Cortex of kidney (tissue), 1 donor: ENCODE measurements at places on chromosomes 2 and 18.

GRCh38 chr2:70719231-70719630 is 48.8 kb downstream of the ADD2 start:
- DNase-seq = no peak

GRCh38 chr2:164205347-164205746 is 415.9 kb downstream of the GRB14 start:
- DNase-seq = no peak

DNA sequence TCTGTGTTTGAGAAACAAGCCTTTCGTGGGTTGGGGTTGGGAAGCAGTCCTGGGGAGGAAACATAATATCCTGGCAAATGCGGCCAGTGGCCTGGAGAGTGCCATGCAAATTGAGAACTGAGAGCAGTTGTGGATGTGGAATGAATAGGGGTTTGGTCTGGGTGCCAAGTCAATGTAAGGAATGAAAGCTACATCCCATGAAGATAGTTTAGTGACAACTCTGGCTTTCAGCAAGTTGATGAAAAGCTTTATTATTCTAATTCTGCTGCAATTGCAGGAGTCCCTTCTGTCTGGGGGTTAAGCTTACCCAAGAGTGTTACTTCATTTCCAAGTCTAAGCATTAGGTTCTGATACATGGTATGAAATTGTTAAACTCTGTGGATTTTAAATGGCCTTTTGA is 771.6 kb downstream of the DPP10 start:
- DNase-seq = no peak

DNA sequence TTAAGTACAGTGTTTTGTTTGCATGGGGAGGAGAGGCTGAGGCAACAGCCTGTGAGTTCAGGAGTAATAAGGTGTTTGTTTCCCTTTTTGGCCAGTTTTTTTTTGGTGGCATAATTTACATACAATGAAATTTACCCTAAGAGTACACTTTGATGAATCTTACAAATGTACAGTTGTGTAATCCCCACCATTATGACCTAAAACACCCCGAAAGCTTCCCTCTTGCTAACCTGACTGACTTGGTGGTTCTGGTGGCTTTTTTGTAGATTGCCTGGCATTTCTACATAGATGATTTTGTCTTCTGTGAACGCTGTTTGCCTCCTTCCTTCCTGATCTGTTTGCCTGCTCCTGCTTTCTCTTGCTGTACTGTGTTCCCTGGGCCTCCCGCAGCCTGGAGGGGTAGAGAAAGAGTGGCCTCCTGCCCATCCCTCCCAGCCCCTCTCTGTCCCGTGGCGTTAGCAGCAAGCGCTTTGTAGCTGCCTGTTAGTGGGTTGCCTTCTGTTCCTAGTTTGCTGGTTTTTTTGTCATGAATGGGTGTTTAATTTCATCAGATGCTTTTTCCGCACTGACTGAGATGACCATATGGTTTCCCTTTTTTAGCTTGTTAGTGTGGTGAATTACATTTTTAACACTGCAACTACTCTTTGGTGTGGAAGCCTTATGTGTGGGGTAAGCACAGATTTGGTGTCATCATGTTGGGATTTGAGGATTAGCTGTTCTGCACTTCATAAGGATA is 32.1 kb downstream of the ASAP2 start:
- DNase-seq = no peak

- no peak for DNase-seq
Observed at GRCh38 chr18:49747876-49748275, 65.5 kb downstream of the ACAA2 start.

DNA sequence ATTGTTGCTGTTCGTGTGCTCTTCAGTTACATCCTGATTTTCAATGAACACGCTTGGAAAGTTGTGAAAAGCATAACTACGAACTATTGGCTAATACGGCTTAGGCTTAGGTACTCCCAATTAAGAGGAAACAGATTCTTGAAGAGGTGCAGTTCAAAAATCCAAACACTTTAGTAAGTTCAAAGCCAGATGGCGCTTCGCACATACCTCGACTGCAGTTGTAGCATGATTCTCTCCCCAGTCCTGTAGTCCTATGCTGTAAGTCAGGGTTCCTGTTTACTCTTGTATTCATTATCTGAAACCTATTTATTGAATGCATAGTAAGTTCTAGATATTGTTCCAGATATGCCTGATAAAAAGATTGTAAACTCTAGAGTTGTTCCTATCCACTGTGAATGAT is 165.2 kb downstream of the TRIB2 start:
- DNase-seq = no peak

DNA sequence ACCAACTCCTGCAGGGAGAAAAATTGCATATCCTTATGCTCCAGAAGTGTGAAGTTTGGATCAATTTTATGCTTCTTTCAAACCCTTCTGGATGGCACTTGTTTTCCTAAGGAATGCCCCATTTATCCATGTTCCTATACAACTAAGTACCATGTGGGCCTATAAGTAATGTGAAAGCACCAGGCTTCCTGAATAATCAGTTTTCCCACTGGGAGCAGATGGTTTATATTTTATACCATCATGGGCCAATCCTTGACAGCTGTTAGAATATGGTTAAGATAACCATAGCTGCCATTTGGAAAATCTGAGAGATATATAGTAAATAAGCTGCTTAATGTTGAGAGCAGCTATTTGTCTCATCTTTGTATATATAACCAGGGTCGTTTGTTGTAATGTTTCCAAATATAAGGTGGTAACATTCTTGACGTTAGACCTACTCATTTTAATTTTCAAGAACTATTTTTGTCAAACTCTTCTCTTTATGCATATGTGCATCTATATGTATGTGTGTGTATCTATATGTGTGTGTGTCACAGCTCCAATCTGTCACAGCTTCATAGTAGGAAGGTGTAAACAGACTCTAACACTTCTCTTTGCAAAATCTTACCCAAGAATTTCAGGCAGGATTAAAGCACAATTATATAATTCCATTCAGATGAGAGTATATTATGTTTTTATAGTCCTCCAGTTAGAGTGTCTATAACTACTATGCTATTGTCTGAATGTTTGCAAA is 458.7 kb upstream of the GCFC2 start:
- no peak for DNase-seq

DNA sequence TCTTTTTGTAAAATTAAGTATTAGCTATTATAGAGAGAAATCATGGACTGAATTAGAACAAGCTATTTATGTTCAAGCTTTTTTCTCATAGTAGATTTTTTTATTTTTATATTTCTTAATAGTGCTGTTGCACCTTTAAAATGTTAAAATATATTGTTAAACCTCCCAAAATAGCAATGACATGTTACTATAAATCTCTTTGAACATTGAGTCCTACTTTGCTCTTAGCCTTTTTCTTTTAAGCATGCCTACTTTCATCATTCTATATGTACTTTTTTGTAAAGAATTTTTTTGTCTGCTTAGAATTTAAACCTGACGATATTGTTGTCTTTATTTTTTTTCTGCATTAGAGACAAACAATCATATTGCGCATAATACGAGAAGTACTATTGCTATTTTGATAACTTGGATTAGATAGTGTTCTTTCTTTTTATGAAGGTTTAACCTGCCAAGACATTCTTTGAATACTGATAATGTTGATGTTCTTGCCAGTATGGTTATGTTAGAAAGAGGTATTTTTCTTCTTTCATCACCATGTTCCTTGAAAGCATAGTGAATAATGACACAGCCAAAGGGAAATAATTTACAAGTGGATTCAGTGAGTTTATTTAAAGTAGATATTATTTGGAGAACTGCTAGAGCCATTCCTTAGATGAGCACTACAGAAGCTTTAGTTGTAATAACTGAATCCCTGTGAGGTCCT is 40.6 kb downstream of the PMS1 start:
- no peak for DNase-seq
